ENCODE measurements at places on chromosomes 1 and 21.

DNA sequence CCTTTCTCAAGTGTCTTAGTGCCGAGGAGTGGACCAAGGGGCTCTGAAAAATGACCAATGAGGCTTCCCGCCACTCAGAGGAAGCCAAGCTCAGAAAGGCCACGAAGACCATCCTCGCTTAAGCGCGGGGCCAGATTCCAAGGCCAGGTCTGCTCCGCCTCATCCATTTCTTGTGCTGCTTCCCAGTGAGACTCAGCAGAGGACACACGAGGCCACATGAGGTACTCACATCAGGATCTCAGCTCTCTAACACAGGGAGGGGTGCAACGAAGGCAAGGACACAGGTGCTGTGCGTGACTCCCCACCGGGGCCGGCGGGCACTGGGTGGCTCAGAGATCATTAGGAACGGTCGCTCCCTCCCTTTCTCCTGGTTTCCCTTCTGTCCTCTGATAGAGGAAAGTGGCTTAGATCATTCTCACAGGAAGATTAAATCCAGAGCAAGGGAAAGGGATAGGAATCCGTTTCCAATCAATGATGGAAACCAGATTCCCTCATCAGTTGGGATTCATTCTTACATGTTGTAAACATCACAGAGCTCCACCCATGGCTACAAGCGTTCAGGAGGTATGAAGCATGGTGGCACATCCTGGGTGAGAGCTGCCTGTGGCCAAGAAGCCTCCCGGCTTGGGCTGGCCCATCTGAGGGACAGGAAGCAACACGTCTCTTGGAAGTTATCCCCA, 46.7 kb downstream of the CAPZB start:
- DNase-seq = no peak

GRCh38 chr1:182731852-182732575, 47.6 kb upstream of the RGS8 start:
- no peak for DNase-seq

GRCh38 chr1:2406451-2407041, 5.8 kb downstream of the PEX10 start:
- no peak for DNase-seq

DNA sequence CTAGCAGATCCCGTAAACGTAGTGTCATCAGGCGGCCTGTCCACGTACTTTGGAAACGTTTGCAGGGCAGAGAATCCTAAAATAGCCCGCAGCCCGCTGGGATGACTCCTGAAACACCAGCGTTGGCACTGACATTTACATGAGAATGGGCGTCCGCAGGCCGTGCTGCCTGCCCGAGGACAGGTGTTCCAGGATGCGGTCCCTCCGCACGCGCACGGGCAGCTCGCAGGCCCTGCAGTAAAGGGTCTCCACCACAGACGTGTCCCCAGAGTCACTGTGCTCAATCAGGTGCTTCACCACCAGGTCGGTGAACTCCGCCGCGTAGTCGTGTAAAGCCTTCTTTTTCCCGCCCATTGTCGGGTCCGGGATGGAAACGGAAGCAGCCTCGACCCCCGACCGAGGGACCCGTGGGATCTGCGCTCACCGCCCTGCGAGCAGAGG, 5.8 kb upstream of the CCDC27 start:
- peak; percentile 6 for DNase-seq

GRCh38 chr1:59258412-59259032, 38.4 kb upstream of the FGGY start:
- no peak for DNase-seq

GRCh38 chr1:111030590-111030989, 66.9 kb upstream of the LRIF1 start:
- peak; percentile 28 for DNase-seq

- no peak for DNase-seq
Observed at GRCh38 chr1:163084330-163084729, 15.2 kb downstream of the RGS4 start.

GRCh38 chr1:55374216-55374615, 159.1 kb upstream of the USP24 start:
- no peak for DNase-seq

- DNase-seq = no peak
Observed at GRCh38 chr1:68198752-68199151, 33.6 kb downstream of the WLS start.

DNA sequence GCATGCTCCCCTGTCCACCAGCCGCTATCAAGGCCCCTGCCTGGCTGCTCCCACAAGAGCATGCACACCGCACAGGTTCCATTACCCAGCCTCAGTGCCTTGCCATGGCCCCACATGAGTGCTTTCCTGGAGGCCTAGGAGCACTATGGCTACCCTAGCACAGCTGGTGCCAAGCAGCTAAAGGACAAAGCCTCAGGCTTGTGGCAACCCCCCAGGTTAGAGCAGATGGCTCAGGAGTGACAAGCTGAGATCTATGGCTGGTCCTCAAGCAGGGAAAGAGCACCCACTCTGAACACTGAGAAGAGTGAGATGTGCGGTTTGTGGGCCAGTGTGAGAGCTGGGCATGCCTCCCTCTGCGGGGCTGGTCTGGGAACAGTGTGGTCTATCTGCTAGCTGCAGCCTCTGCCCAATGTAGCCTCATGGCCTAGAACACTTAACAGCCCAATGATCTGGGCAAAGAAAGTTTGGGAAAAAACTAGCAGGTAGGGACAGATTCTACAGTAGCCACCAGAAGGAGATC, 129.8 kb downstream of the VAV3 start:
- no peak for DNase-seq

DNA sequence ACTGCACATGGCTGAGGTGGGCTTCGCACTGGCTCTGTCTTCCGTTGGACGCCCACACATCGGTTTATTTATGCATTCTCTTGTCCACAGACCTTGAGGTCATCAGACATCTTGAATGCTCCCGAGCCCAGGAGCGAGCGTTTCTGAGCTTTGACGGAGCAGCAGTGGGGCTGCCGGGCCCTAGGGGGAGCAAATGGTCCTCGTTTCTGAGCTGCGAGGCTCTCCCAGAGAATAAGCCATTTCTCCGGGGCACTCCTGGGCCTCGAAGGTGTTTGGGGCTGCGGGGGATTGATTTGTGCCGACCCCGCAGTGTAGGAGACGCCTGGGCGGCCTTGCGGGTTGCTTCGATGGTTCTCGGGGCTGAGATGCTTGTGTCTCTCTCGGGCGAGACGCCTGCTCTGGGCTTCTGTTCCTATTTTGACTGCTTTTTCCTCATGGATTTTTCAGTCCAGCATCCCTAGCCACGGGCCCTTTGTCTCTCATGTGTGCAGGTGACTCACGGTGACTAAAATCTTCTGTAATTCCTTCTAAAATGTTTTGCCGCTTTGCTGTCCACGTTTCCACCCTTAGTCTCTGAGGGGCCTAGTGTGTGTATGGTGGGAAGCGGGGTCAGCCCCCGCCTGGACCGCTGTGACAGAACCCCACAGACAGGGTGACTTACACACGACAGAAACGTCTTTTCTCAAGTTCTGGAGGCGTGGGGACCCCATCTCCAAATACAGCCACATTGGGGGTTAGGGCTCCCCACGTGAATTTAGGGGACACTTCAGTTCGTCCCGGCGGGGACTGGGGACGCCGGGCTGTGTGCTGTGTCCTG, 62.1 kb downstream of the FAAP20 start:
- no peak for DNase-seq

DNA sequence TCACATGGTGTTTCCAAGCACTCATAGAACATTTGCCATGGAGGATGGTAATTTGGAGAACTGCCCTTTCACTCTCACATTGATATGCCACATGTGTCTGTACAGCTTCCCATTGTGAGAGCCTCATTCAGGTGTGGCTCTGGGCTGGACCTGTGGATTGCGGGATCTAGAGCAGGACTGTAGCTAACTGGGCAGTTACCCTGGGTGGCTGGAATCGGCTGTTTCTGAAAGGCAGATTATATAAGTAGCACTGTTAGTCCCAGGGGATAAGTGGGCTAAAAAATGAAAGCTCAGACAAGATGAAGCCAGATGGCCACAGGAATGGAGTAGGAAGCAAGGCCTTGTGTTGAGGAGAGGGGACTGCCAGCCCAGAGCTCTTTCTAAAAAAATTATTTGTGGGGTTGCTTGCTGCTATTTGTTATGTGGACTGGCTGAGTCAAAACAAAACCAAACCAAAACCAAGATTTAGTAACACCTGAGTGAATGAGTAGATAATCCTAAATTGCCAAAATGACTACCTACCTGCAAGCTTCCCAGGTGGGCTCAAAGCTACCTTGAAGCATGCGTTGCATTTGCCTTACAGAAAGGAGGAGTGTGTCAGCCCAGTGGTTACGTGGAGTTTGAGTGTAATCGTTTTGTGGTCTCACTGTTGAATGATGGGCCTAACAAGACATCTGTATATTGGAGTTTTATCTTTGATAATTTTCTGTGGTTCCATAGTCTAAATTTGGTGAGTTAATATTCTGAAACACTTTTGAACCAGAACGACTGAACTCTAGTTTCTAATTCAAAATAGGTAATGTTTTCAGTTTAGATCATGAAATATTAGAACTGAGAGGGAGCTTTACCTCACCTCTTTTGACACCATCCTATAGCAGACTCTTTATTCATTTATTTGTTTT, 58.0 kb downstream of the SDCCAG8 start:
- DNase-seq = no peak

DNA sequence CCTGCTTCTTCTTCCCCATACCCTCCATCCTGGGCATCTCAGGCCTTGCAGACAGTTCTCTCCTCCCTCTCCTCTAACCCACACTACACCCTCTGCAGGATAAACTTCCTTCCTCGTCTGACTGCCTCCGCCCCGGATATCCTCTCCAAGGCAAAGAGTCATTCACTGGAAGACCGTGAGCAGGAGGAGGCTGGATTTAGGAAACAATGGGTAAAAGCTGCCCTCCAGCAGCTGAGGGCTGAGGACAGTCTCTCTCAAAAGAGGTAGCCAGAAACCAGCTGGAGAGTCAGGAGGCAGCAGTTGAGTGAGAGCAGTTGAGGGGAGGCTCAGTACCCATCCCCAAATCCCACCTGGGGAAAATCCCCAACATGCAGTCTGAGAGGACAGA, 1.4 kb downstream of the CSRP1 start:
- peak; percentile 47 for DNase-seq

DNA sequence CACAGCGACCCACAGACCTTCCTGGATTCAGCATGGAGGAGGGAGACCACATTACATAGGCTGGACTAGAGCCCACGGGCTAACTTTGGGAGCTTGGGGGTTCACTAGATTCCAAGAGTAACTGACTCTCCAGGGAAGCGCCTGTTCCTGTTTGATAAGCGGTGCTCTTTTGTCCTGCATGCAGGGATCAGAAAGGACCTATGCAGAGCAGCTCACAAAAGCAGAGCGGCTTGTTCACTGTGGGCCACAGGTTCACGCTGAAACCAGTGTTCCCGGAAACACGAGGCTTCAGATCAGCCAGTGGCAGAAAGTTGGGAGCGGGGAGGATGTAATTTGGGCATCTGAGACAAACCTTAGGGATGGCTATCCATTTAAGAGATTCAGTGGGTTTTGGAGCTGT, 403.9 kb downstream of the PCP4 start:
- DNase-seq = no peak

- no peak for DNase-seq
Observed at GRCh38 chr1:157472959-157473358, 79.4 kb downstream of the FCRL5 start.

DNA sequence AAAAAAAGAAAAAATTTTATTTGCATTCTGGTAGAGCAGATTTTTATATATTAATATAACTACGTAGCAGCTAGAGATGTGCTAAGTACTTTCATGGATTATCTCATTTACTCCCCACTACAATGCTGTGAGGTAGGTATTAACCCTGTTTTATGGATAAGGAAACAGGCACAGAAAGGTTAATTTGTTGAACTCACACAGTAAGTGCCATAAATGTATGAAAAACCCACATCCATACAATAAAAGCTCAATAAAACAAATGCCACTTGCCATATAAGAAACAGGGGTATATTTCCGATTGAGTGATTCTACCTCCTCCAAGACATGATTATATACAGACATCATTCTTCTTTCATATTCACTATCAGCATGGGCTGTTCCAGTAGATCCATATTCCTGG, 83.1 kb downstream of the INTS7 start:
- no peak for DNase-seq

DNA sequence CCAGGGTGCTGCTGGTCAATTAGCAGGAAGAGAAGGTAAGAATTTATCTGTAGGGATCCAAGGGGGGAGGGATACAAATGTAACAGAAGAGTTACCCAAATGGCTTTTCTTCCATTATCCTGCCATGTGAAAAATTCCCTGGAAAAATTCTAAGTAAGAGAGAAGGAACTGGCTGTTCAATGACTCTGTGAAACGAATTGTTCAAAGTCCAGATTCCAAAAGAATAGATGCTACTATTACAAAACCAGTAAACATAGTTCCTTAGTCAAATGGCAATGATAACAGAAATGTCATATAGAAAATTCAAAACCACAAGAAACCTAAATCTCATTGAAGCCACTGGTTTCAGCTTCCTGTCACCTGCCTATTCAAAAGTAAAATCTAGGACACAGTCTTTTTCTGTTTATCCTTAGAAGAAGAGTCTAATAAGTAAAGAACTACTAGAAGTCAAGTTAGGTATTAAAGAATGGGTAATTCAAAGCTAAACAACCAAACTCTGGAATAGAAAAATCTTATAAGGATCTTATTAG, 102.6 kb downstream of the ZNF644 start:
- no peak for DNase-seq

DNA sequence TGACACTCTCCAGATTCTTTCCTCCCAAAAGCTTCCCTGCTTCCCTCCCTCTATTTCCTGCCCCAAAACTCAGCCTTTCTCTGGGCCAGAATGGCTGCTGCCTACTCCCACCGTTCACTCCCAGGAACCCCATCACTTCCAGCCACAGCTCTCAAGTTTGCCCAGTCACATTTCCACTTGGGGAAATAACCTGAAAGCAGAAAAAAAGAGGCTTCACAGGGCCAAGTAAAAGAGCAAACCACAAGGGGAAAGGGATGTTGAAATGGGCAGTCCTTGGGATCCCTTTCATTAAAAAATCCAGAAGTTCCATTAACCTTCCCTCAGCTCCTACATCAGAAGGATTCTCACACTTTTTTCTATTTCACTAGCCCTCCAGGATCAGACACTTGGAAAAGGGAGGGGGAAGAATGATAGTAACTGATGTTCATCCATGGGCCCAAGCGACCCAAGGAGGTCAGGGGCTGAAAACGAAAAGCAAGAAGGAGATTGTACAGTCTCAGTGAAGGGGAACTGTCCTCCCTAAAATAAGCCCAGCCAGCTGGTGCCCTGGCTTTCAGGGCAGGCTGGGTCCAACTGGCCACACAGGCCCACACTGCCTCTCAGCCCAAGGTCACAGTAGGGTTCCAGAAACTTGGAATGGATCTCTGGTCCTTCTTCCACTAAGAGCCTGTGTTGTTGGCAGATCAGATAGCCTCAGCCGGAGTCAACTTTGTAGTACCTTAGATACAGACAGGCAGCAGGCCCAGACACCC, 49.7 kb downstream of the DMAP1 start:
- DNase-seq = no peak

GRCh38 chr1:5980314-5981008, 11.8 kb downstream of the NPHP4 start:
- DNase-seq = no peak

DNA sequence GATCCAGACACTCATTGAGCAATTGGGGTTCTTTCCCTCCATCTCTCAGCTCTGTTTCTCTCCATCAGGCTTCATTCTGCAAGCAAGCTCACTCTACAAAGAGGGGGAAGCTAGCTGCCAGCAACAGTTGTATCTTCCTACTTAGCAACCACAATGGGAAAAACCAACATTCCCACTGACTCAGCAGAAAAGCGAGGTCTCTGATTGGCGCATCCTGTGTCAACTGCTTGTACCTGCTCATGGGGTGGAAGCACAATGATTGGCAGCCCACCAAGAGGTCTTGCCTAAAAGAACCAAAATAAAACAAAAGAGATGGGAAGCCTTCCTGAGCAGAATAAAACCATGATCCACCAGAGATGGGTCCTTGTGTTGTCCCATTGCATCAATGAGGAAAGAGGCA, 4.0 kb upstream of the CDA start:
- DNase-seq = no peak

Measured in DMS79 treated with DMSO at 0.1 percent for 48 hours (cell line).